ENCODE measurements at places on chromosomes 2 and 18. TPM values are rescaled to one million over a fixed set of nuclear protein-coding genes. Genes with fewer than 3 reads are reported as not detected.

- no peak overlapping the region for H3K4me3 ChIP-seq
- no peaks in the 10 kb centered on the region for H3K36me3 ChIP-seq
- H3K27ac ChIP-seq: no peak overlapping the region
- H3K4me1 ChIP-seq: no peaks in the 10 kb centered on the region
Observed at GRCh38 chr18:73697353-73697752, 450.3 kb downstream of the FBXO15 start.

DNA sequence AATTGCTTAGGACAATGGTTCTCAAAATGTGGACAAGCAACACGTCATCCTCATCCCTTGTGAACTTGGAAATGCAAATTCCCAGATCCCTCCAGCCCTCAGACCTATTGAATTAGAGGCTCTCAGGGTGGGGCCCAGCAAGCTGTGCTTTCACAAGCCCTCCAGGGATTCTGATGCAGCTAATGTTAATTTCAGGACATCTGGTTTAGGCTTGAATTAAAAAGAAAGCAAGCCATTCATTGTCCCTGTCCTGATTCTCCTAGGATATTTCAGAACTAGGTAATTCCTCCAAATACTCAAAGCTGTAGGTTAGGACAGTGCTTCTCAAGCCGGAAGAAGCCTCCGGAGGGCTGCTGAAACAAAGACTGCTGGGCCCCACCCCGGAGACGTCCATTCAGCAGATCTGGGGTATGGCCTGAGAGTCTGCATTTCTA is 26.0 kb upstream of the GLI2 start:
- no peaks in the 10 kb centered on the region for H3K36me3 ChIP-seq
- H3K4me1 ChIP-seq: peaks cover 2% of the 10 kb centered on the region
- no peak overlapping the region for H3K4me3 ChIP-seq
- no peaks in the 10 kb centered on the region for H3K27me3 ChIP-seq

GRCh38 chr2:25293145-25293544 is 48.6 kb downstream of the DNMT3A start:
- no peak for DNase-seq
- no peak overlapping the region for H3K4me3 ChIP-seq
- H3K36me3 ChIP-seq: peaks cover 46% of the 10 kb centered on the region
- no peaks in the 10 kb centered on the region for H3K27me3 ChIP-seq
- peaks cover 33% of the 10 kb centered on the region for H3K4me1 ChIP-seq
- no peak overlapping the region for H3K27ac ChIP-seq

- H3K36me3 ChIP-seq: peaks cover 10% of the 10 kb centered on the region
- peaks cover 15% of the 10 kb centered on the region for H3K4me1 ChIP-seq
- H3K27me3 ChIP-seq: peaks cover 79% of the 10 kb centered on the region
- peak overlapping the region; percentile 62 for H3K27ac ChIP-seq
- no peak overlapping the region for H3K4me3 ChIP-seq
- DNase-seq: no peak
Observed at GRCh38 chr18:57436965-57437333, 1.8 kb downstream of the ONECUT2 start.

GRCh38 chr2:133324150-133324561 is 244.1 kb downstream of the NCKAP5 start:
- H3K27me3 ChIP-seq: no peaks in the 10 kb centered on the region
- no peaks in the 10 kb centered on the region for H3K4me1 ChIP-seq
- no peak for DNase-seq
- H3K27ac ChIP-seq: no peak overlapping the region
- H3K36me3 ChIP-seq: no peaks in the 10 kb centered on the region
- H3K4me3 ChIP-seq: no peak overlapping the region

- no peaks in the 10 kb centered on the region for H3K4me1 ChIP-seq
- H3K27me3 ChIP-seq: no peaks in the 10 kb centered on the region
- H3K4me3 ChIP-seq: no peak overlapping the region
- H3K36me3 ChIP-seq: no peaks in the 10 kb centered on the region
- DNase-seq: no peak
Observed at GRCh38 chr2:211181626-211182025, 625.2 kb downstream of the CPS1 start.

GRCh38 chr2:194289712-194290346 is 1367.2 kb upstream of the SLC39A10 start:
- H3K4me1 ChIP-seq: no peaks in the 10 kb centered on the region
- H3K36me3 ChIP-seq: no peaks in the 10 kb centered on the region
- H3K4me3 ChIP-seq: no peak overlapping the region
- no peak overlapping the region for H3K27ac ChIP-seq
- no peak for DNase-seq

DNA sequence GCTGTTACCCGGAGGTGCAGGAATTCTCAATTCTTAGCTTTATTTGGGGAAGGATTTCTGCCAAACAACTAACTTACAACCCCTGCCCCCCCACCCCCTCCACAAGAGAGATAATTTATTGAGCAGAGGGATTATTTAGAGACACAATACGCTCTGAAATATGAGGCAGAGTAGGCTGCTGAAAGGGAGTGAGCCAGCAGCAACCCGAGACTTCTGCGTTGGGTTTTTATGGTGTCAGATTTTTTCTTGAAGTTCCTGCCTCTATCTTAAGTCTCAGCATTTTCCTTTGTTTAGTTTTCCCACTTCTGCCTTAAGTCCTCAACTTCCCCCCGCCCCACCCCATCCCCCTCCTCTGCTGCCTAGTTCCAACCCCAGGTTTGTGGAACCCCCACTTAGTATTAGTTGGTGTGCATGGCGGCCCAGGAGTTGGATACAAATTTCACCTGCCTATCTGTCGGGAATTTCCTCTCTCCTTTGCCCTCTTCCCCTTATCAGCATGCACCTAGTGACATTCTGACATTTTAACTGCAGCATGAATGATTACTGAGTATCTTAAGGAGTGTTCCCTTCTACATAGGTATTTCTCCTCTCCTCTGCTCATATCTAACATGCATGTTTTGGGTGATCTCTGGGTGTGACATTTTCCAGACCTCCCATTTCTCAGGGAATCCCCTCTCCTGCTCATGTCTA is 1635.9 kb upstream of the LRRTM1 start:
- DNase-seq: no peak
- no peaks in the 10 kb centered on the region for H3K4me1 ChIP-seq

DNA sequence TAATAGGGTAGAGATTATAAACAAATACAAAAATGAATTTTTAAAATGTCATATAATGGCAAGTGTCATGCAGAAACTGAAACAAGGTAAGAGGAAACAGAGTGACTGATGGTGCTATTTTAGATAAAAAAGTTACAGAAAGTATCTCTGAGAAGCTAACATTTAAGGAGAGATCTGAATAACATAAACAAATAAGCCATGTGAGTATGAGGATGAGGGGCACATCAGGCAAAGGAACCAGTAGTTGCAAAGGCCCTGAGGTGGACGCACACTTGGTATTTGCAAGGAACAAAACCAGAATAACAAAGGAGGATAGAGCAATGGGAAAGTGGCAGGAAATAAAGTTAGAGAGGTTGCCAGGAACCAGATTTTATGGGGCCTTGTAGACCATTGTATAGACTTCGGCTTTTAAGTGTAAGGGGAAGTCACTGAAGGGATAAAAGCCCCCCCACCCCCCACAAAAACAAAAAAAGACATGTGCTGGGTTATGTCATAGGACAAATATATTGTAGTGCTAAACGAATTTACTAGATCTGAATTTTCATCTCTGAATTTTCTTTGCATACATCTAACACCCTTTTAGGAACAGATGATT is 159.2 kb downstream of the DTNB start:
- no peaks in the 10 kb centered on the region for H3K27me3 ChIP-seq
- DNase-seq: no peak
- H3K36me3 ChIP-seq: no peaks in the 10 kb centered on the region
- H3K27ac ChIP-seq: peak overlapping the region; percentile 88
- peak overlapping the region; percentile 48 for H3K4me3 ChIP-seq

- DNase-seq: peak; percentile 28
- H3K4me1 ChIP-seq: peaks cover 53% of the 10 kb centered on the region
- no peaks in the 10 kb centered on the region for H3K36me3 ChIP-seq
Observed at GRCh38 chr2:65299246-65299645, 71.6 kb downstream of the ACTR2 start.

DNA sequence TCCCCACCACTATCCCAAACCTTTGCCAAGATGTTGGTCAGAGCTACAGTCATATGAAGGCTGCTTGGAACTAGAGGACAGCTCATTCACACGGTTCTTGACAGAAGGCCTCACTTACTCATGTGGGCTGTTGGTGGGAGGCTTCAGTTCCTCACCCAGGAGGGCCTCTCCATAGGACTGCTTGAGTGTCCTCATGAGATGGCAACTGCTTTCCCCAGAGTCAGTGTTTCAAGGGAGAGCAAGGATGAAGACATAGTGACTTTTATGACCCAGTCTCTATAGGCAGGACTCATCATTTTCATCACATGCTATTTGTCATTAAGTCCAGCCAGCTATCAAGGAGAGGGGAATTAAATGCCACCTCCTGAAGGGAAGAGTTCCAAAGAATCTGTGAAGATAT is 33.4 kb upstream of the OLA1 start:
- DNase-seq: no peak
- no peaks in the 10 kb centered on the region for H3K36me3 ChIP-seq
- H3K4me1 ChIP-seq: no peaks in the 10 kb centered on the region
- no peak overlapping the region for H3K27ac ChIP-seq
- H3K4me3 ChIP-seq: no peak overlapping the region

- H3K36me3 ChIP-seq: peaks cover 4% of the 10 kb centered on the region
- no peak overlapping the region for H3K4me3 ChIP-seq
- H3K4me1 ChIP-seq: peaks cover 24% of the 10 kb centered on the region
- H3K27ac ChIP-seq: no peak overlapping the region
- H3K27me3 ChIP-seq: no peaks in the 10 kb centered on the region
Observed at GRCh38 chr18:62812242-62812641, 96.9 kb downstream of the PHLPP1 start.

GRCh38 chr2:170243118-170243837 is 65.3 kb downstream of the MYO3B start:
- H3K27ac ChIP-seq: no peak overlapping the region
- DNase-seq: no peak
- no peak overlapping the region for H3K4me3 ChIP-seq
- H3K36me3 ChIP-seq: no peaks in the 10 kb centered on the region
- H3K4me1 ChIP-seq: no peaks in the 10 kb centered on the region

DNA sequence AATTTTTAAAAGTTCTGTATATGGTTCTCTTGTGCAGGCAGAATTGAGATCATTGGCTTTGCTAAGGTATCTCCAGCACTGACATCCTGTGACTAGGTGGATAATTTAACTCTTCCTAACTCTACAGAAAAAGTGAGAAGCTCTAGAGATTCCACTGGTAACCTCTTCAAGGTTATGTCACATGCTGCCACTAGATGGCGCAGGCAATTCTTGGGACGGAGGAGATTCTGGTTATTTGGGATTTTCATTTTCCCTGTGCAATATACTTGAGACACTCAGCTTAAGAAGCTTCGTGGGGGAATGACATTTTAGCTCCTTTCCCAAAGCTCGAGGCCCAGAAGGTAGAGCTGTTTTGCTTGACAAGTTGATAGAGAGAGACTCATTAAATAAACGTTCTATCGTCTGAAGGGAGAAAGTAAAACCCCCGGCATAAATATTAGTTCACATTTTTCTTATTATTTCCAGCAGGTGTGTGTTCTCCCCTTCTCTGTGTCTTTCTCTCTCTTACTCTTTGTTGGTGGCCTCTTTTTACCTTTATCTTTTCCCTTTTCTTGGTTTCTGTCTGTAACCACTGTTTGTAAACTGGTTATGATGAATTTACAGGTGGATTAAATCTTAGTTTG is 26.6 kb upstream of the LANCL1 start:
- H3K36me3 ChIP-seq: no peaks in the 10 kb centered on the region
- no peak for DNase-seq
- H3K4me1 ChIP-seq: peaks cover 2% of the 10 kb centered on the region
- H3K27ac ChIP-seq: no peak overlapping the region
- H3K4me3 ChIP-seq: no peak overlapping the region

GRCh38 chr18:54232485-54233227 is 8.2 kb upstream of the MBD2 start:
- no peaks in the 10 kb centered on the region for H3K36me3 ChIP-seq
- H3K4me3 ChIP-seq: no peak overlapping the region
- peaks cover 13% of the 10 kb centered on the region for H3K4me1 ChIP-seq
- peaks cover 13% of the 10 kb centered on the region for H3K27me3 ChIP-seq
- H3K27ac ChIP-seq: no peak overlapping the region

DNA sequence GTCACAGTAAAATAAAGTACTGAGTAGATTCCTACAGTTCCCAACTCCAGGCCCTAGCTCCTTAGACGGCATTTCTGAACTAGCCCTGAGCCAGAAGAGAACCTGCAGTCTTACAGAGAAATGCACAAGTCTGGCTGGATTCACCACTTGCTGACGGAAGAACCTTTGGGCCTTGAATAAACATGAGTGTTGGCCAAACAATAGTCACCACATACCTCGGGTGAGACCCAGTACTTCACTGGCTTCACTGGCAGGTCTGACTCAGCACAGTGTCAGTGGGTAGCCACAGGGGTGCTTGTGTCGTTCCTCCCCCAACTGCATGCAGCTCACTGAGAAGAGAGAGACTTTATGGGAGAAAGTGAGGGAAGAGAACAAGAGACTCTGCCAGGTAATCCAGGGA is 88.9 kb downstream of the TMEM185B start:
- H3K27ac ChIP-seq: no peak overlapping the region
- no peaks in the 10 kb centered on the region for H3K4me1 ChIP-seq
- no peak overlapping the region for H3K4me3 ChIP-seq
- H3K27me3 ChIP-seq: peaks cover 14% of the 10 kb centered on the region
- no peak for DNase-seq
- no peaks in the 10 kb centered on the region for H3K36me3 ChIP-seq

GRCh38 chr2:21254170-21254965 is 130.6 kb downstream of the TDRD15 start:
- no peaks in the 10 kb centered on the region for H3K36me3 ChIP-seq
- H3K4me1 ChIP-seq: no peaks in the 10 kb centered on the region
- no peaks in the 10 kb centered on the region for H3K27me3 ChIP-seq
- DNase-seq: no peak
- H3K27ac ChIP-seq: no peak overlapping the region

DNA sequence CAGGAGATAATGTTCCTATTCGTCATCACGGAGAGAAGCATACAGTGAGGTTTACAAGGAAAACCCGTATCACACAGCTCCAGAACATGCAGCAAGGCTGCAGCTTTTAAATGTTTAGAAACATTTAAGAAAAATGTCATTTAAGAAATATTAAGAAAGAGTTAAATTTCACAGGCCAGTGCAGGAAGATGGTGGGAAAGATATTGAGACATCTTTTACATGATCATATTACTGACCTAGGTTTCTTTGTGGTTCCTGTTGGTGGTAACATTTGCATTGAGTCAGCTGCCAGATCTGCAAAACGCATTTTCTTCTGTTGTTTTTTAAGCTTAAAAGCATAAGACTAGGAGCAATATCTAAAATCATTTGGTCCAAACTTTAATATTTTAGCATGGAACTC is 44.9 kb downstream of the CPO start:
- no peaks in the 10 kb centered on the region for H3K36me3 ChIP-seq
- no peak overlapping the region for H3K27ac ChIP-seq
- DNase-seq: no peak

GRCh38 chr2:190916829-190917228 is 36.2 kb downstream of the GLS start:
- H3K27ac ChIP-seq: no peak overlapping the region
- no peak overlapping the region for H3K4me3 ChIP-seq
- H3K36me3 ChIP-seq: peaks cover 66% of the 10 kb centered on the region
- no peak for DNase-seq
- no peaks in the 10 kb centered on the region for H3K27me3 ChIP-seq

Gene CACNB4
- total RNA-seq: 0.23 TPM

Gene SCN2A
- not detected for total RNA-seq

Gene DLGAP1
- total RNA-seq: not detected

Gene FBLN7
- total RNA-seq: 16.7 TPM

Gene DSG1
- not detected for total RNA-seq

Gene L3MBTL4
- total RNA-seq: 0.11 TPM

Gene PROM2
- 0.59 TPM for total RNA-seq

Gene KCNF1
- total RNA-seq: not detected

Data from activated T-helper 2 cell treated with anti-CD3 and anti-CD28 coated beads, Interferon-gamma antibody, Interleukin-2, Interleukin-4, amounts not matched to agents 10 μg/mL and 5 μg/mL and 100 μg/mL, durations not matched to agents 14 hours and 24 hours and 36 hours (primary cell).